ENCODE measurements at places on chromosomes 5 and 9.

DNA sequence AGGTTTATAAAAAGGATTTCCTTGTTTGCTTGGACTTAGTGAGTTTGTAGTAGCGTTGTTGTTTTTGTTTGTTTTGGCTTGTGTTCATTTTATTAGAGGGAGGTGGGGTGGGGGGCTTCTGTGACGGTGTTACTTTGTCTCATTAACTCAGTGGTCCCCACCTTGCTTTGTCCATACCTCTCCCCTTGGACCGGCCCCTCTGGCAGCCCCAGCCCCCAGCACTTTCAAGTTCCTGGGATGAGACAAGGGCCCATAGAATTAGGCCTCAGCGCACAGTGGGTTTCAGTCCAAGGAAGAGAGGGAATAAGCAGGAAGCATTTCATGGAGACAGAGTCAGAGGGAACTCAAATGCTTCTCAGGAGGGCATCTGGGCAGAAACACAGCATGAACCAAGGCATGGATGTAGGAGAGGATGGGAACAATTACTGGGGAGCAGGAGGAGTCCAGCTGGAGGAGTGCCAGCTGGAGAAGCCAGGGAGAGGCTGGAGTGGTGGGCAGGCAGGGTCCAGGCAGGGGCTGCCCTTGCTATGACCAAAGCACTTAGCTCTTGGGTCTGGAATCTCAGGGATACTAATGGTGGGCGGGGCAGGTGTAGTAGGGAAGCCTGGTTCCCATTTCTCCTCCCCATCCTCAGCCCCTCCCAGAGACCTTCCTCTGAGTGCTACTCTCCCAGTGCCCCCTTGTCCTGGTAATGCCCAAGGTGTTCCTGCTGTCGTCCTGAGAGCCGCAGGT, 23.5 kb upstream of the ENHO start:
- DNase-seq = no peak

DNA sequence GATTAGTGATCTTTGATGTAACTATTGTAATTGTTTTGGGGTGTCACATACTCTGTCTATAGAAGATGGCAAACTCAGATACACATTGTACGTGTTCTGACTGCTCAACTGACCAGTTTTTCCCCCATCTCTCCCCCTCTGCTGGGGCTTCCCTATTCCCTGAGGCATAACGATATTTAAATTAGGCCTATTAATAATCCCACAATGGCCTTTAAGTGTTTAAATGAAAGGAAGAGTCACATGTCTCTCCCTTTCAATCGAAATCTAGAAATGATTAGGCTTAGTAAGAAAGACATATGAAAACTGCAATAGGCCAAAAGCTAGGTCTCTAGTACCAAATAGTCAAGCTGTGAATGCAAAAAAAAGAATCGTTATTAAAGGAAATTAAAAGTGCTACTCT, 265.6 kb downstream of the TMEM232 start:
- no peak for DNase-seq

DNA sequence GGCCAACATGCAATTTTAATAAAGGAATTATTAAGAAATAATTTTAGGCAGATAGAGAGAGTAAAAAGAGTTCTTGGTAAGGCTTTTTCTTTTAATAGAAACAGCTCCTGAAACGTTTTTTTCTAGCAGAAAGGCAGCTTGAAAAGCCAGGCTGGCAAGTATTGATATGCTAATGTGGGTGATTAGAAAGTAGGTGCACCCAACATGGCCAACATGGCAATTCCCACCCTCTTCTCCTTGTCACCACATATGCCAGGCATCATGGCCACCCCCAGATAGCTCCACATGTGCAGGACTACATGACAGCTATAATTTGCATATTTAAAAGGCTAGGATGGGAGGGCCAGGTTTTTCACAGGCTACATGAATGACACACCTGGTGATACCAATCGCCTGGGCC, 615.2 kb downstream of the PTPRD start:
- DNase-seq = no peak

GRCh38 chr9:1202512-1203280, 152.5 kb downstream of the DMRT2 start:
- DNase-seq = no peak

DNA sequence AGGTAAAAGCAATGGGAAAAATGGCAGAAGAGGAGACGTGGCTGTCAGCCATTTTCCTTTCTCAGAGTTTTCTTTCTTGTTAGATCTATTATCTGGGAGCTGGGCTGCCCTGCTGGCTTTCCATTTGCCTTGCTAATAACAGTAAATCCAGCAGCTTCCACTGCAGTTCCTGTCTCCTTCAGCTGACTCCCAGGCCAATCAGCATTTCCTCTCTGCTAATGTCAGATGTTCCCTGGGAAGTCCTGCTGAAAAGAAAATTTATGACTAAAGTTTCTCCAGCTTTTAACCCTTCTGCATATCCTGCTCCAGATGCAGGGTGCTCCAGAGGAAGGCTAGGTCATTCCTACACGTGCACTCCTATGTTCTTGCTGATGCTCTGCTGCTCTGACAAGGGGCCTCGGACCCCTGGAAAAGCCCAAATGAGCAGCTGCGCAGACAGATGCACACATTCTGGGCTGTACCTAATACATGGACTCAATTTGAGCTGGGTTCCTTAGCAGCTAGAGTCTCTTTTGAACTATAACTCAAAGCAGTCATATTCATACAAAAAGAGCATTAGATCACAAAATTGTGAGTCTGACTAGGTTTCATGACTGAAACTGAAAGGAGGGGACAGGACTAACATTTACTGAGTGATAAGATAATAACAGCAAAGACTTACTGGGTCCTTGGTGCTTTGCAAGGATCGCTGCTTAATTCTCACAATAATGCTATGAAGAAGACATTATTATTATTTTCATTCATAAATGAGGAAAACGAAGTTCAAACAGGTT, 182.2 kb downstream of the MAPKAP1 start:
- no peak for DNase-seq

DNA sequence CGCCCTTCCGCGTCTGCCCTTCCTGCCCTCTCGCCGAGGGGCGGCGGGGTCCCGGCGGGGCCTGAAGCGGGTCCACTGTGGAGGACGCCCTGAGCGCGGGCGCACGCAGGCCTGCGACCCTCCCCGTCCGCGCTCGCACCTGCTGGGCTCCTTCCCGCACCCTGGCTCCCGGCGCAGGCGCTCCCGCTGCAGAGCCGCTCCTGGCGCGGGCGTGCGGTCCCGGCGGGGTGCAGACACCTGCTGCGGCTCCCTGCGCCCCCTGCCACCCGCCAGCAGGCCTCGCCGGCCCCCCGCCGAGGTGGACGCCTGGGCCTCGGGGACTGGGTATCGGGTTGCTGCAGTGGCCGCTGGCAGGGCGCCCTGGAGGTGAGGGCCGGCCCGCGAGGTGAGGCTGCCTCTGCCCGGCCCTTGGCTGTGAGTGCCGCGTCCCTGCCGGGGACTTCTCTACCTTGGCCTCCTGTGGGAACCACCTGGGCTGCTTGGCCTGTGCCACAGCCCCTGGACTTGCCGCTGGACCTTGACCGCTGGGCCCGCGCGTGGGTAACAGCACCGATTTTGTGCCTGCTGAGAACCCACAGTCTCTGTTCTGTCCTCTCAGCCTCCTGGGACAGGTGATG, 627 bp downstream of the ARRDC1 start:
- no peak for DNase-seq

DNA sequence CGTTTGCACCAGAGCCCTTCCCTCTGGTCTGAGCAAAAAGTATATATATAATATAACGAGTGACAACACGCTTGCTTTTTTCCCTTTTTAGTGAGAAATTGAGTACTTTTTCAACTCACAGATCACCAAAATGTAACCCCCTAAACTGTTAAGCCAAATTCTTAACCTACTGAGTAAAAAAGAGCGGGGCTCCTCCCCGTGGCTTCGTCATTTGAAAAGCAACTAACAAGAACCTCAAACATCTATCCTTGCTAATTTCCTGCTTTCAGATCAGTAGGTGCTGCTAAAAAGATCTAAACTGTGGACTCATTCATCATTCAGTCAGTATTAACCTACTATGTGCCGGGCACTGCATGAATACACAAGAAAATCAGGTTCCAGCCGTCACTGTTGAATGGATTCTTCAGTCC, 1.0 kb upstream of the PTBP3 start:
- DNase-seq = peak; percentile 54

- DNase-seq = no peak
These were observed 10.4 kb downstream of the LHX3 start for GRCh38 chr9:136194540-136194939.

DNA sequence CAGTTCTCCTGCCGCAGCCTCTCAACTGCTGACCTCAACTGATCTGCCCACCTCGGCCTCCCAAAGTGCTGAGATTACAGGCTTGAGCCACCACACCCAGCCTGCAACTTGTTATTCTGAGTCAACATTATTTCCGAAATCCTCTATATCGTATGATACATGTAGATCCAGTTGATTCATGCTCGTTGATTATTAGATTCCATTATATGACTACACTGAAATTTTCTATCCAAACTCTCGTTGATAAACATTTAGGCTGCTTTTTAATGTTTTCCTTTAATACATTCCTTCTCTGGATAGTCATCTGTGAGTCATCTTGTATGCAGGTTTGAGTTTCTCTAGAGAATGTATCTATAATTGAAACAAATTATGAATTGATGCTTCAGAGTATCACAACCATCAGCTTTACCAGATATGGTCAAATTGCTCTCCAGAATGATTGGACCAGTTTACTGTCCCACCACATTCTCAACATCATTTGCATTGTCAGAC, 4.1 kb downstream of the CDK7 start:
- DNase-seq = no peak

DNA sequence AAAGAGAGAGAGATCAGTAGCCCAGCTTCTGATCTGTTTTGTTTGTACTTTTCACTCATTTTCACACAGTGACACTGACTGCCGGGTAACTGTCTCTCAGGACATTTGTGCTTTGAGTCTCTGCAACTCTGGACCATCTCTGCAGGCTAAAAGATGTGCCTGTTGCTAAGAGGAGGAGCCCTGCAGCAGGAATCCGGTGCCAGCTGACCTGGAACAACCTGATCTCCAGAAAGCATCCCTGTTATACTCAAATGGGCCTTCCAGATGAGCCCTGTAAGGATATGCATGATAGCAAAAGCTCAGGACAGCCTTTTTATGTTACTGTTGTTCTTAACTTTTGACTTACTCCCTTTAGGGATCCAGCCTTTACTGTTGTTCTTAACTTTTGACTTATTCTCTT, 170.7 kb upstream of the RASEF start:
- no peak for DNase-seq

GRCh38 chr9:25700430-25700829, 22.2 kb upstream of the TUSC1 start:
- DNase-seq = no peak

- DNase-seq = no peak
These were observed 80.5 kb downstream of the IRX2 start for GRCh38 chr5:2670940-2671339.

DNA sequence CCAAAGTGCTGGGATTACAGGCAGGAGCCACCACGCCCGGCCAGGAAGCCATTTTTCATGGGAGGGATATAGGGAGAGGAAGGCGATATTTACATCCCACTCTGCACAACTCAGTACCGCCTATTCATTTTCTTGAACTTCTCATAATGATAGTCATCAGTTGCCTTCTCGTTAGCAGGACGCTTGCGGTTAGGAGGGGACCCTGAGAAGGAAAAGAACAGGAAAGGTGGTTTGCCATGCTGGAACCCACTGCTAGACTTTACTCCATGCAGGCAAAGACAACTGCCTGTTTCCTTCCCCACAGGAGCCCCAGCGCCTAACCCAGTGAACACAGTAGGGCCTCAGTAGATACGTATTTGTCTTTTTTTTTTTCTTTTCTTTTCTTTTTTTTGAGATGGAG, 4.1 kb upstream of the TOR1A start:
- no peak for DNase-seq

DNA sequence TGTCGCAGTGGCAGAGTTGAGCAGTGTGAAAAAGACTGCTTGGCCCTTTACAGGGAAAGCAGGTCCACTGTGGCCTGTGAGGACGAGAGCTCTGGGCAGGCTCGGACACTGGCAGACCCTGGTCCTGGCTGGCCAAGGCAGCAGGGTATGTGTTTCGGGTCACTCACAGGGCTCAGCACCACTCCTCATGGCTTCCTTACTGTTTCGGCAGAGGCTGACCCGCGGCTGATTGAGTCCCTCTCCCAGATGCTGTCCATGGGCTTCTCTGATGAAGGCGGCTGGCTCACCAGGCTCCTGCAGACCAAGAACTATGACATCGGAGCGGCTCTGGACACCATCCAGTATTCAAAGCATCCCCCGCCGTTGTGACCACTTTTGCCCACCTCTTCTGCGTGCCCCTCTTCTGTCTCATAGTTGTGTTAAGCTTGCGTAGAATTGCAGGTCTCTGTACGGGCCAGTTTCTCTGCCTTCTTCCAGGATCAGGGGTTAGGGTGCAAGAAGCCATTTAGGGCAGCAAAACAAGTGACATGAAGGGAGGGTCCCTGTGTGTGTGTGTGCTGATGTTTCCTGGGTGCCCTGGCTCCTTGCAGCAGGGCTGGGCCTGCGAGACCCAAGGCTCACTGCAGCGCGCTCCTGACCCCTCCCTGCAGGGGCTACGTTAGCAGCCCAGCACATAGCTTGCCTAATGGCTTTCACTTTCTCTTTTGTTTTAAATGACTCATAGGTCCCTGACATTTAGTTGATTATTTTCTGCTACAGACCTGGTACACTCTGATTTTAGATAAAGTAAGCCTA, 15.7 kb downstream of the SQSTM1 start:
- no peak for DNase-seq

DNA sequence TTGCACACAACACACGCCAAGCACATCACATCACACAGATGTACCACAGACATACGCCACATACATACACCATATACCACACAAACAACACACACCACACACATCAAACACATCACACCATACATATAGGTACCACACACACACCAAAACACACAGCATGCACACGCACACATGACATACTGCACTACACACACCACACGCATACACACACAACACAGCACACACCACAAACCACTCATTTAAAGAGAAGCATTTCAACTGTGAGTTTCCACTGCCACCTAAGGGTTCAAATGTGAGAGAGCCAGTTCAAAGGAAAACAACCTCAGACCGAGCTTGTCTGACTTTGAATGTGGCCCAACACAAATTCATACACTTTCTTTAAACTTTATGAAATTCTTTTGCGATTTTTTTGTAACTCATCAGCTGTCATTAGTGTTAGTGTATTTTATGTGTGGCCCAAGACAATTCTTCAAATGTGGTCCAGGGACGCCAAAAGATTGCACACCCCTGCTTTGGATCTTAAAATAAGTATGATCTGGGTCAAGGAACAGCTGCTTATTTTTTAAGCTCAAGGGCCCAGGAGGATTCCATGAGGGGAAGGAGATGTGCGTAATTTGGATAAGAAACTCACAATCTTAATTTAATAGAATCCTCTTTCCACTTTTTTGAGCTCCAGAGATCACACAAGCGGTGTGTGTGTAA, 494.6 kb downstream of the GADD45G start:
- DNase-seq = peak; percentile 51

DNA sequence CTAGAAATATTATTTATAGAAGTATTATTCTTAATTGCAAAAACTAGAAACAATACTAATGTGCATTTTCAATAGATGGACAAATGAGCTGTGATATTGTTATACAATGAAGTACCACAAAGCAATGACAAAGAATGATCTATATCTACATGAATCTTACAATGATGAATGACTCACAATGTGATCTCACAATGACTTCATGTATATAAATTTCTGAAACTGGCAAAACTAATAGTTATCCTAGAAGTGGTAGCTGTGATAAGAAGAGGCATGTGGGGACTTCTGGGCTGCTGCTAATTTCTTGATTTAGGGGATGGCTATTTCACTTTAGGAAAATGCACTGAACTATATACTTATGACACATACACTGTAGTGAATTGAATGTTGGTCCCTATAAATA, 396.0 kb upstream of the ZNF608 start:
- DNase-seq = no peak
